Choroid plexus epithelial cell (primary cell): ENCODE measurements at places on chromosomes 3 and 15.

DNA sequence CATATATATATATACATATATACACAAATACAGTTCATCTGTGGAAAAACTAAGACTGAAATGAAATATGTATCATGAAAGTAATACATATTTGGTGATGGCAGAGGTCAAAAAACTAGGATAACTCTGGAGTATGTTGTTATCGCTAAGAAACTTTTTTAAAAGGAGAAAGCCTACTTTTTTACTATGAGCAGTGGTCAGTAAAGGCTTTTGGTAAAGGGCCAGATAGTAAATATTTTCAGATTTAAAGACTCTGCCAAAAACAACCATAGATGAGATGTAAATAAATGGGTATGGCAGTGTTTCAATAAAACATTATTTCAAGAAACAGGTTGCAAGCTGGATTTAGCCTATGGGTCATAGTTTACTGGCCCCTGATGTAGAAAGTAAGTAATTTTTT is 93.8 kb upstream of the TGFBR2 start:
- DNase-seq: no peak

- no peak for DNase-seq
Observed at GRCh38 chr15:94000606-94001005, 230.8 kb upstream of the MCTP2 start.

GRCh38 chr3:50630877-50631276 is 13.9 kb downstream of the MAPKAPK3 start:
- DNase-seq: no peak

DNA sequence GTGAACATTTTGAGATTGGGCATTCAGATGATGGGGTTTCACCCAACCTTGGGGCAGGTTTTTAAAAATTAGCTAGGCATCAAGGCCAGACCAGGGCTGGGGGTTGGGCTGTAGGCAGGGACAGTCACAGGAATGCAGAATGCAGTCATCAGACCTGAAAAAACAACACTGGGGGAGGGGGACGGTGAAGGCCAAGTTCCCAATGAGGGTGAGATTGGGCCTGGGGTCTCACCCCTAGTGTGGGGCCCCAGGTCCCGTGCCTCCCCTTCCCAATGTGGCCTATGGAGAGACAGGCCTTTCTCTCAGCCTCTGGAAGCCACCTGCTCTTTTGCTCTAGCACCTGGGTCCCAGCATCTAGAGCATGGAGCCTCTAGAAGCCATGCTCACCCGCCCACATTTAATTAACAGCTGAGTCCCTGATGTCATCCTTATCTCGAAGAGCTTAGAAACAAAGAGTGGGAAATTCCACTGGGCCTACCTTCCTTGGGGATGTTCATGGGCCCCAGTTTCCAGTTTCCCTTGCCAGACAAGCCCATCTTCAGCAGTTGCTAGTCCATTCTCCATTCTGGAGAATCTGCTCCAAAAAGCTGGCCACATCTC is 6.1 kb downstream of the RHO start:
- no peak for DNase-seq

DNA sequence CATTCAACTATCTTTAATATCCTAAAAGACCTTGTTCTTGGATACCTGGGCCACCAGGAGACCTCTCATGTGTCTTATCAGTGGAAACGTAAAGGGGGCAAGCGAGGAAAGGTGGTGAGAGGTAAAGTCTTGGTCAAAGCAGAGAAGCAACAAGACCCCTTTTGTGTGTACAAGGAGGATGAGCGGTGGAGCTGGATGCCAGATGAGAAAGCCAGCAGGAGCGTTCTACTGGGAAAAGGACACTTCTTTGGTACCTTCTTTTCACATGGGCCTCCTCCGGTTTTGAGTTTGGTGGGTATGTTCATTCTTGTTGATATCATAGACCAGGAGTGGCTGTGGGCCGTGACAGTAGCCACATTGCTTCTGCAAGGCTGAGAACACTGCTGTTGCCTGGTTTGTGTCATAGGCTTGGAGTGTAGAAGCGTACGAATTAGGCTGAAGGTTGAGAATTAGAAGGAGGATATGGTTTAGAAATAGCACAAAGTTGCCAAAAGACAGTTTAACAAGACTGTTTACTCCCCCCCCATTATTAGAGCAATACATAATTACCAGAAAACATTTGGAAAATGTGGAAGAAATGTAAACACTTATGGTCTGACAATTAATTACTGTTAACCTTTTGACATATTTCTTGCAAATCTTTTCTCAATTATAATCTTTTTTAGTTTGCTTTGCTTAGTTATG is 46.8 kb upstream of the VILL start:
- no peak for DNase-seq

GRCh38 chr15:72892986-72893385 is 109.4 kb upstream of the ADPGK start:
- DNase-seq: no peak

DNA sequence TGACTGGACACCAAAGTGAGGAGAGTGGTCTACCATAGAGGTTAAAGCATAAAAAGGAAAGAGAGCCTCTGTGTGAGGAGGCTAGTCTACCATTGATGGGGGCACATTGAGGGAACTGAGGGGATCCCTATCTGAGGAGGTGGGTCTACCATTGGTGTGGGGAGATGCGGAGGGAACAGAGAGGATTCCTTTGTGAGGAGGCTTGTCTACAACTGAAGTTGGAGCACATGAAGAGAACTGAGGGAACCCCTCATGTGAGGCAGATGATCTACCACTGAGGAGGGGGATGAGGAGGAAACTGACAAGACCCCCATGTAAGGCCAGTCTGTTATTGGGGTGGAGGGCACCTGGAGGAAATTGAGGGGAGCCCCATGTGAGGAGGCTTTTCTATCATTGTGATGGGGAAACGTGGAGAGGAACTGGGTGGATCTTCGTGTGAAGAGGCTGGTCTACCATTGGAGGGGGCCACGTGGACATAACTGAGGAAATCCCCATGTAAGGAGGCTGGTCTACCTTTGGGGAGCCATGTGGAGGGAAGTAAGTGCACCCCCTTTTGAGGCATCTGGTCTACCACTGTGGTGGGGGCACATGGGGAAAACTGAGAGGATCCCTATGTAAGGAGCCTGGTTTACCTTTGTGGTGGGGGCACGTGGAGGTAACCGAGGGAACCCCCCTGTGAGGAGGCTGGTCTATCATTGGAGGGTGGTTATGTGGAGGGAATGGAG is 160.1 kb downstream of the FBLN2 start:
- DNase-seq: no peak

GRCh38 chr15:99435113-99435695 is 130.6 kb upstream of the MEF2A start:
- no peak for DNase-seq

GRCh38 chr3:109072194-109072593 is 45.7 kb downstream of the MORC1 start:
- DNase-seq: no peak

GRCh38 chr15:56339594-56339993 is 25.6 kb upstream of the TEX9 start:
- DNase-seq: no peak

DNA sequence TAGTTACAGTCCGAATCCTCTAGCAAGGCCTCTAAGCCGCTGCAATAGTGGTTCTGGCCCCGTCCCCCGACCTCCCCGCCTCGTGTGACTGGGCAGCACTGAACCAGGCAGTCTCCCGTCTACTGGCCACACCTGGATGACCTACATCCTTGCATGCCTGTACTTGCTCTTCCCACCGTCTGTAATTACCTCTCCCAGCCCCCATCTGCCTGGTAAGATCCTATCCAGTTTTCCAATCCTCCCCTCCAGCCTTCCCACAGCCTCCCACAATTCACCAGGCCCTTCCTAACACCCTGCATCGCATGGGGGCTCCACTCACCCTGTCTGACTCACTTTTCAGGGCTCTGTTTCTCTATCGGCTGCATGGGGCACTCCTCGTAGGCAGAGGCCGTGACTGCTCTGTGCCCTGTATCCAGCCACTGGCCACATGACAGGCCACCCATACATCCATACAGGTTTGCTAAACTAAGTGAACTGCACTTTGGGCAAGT is 32.8 kb downstream of the XXYLT1 start:
- no peak for DNase-seq

GRCh38 chr3:160943996-160944395 is 161.2 kb downstream of the B3GALNT1 start:
- no peak for DNase-seq

GRCh38 chr15:34613301-34613700 is 29.9 kb upstream of the GOLGA8B start:
- DNase-seq: no peak

DNA sequence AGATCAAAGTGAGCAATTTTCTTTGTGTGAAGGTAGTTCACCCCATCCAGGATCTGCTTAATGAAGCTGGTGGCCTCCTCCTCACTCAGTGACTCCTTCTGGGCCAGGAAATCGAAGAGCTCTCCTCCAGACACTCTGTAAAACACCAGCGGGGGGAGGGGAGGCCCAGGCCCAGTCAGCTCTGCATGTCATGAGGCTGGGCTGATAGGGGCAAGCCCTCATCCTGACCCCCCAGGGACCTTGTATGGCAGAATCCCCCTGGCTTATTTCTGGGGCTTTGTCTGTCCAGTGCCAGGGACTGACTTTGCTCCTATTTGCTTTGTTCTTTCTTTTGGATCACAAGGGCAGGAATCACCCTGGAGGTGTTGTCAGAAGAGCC is 74.9 kb downstream of the DAPK2 start:
- no peak for DNase-seq

GRCh38 chr3:70064194-70064779 is 64.8 kb downstream of the SAMMSON start:
- peak; percentile 75 for DNase-seq

GRCh38 chr3:18489939-18490338 is 64.8 kb upstream of the SATB1 start:
- no peak for DNase-seq
